T-cell (primary cell): ENCODE measurements at places on chromosomes 6 and 20.

DNA sequence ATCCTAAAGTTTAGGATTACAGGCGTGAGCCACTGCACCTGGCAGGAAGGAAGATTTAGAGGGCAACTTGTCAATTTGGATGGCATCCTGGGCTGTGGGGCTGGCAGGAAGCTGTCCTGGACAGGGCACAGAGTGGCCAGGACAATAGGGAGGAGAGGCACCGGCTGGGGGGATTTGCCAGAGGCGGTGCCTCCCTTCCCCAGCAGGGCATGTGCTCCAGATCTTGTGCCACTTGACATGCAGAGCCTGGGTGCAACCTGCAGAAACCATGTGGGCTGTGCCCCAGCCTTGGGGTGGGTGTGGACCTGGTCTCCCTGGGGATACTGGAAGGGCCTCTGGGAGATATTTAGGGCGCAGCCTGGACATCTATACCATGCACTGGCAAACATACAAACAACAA is 58.6 kb upstream of the EEF1A1 start:
- no peak overlapping the region for H3K4me3 ChIP-seq
- no peaks in the 10 kb centered on the region for H3K27me3 ChIP-seq
- no peaks in the 10 kb centered on the region for H3K36me3 ChIP-seq
- peaks cover 3% of the 10 kb centered on the region for H3K4me1 ChIP-seq
- DNase-seq: no peak
- peak overlapping the region; percentile 86 for H3K27ac ChIP-seq

DNA sequence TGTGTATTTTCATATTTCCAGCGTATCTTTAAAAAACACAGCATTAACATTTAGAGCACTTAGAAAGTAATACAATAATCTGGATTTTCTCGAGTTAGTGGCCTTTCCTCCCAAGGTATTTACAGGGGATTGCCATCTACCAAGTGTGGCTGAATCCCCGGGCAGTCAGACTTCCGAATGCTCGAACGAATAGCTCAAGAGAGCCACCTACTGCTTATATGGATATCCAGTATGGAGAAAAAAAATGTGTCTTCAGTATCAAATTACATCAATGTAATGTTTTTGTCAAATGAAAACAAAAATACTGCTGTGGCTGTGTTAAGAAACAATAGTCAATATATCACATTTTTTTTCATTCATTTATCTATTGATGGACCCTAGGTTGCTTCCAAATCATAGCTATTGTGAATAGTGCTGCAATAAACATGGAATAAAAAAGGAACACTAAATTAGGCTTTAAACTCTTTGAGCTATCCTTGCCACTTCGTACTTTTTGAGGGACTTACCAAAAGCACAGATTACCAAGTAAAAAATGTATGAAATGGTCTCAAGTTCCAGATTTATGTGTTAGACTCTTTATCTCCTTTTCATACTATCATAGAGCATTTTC is 654.5 kb upstream of the PTCHD4 start:
- no peak for DNase-seq
- H3K4me3 ChIP-seq: no peak overlapping the region
- no peaks in the 10 kb centered on the region for H3K27me3 ChIP-seq
- H3K4me1 ChIP-seq: no peaks in the 10 kb centered on the region

DNA sequence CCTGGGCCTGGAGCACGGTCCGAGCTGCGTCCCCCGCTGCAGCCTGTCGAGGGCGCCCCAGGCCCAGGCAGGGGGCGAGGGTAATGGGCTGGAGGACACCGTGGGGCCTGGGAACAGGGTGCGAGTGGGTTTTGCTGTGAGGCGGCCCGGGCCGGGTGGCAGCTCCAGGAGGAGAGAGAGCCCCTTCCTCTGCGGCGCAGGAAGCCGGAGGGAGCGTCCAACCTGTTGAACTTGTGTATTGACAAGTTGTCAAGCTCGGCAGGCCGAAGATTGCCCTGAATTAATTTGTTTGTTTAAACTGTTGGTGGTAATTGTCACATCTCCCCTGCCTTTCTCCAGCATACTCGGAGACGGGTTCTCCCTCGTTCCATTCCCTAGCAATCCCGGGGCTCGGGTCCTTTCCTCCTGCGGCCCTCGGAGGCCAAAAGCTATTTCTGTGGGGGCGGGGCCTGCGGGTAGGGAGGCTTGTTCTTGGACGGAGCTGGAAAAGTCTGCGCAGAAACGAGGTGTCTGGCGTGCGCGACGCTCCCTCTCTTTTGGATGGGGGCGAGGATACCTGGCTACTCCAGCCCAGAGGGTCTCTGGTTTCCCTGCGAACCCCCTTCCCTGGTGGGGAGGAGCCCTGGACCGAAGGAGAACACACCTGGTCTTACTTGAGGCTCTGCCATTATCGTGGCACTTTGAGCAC is 9.9 kb downstream of the NR2E1 start:
- DNase-seq: no peak
- no peak overlapping the region for H3K4me3 ChIP-seq
- H3K36me3 ChIP-seq: no peaks in the 10 kb centered on the region
- no peak overlapping the region for H3K27ac ChIP-seq
- H3K27me3 ChIP-seq: peaks cover 34% of the 10 kb centered on the region

- H3K27me3 ChIP-seq: peaks cover 13% of the 10 kb centered on the region
- no peak overlapping the region for H3K27ac ChIP-seq
- no peak overlapping the region for H3K4me3 ChIP-seq
- H3K36me3 ChIP-seq: no peaks in the 10 kb centered on the region
- no peak for DNase-seq
- no peaks in the 10 kb centered on the region for H3K4me1 ChIP-seq
These were observed 73.2 kb downstream of the VEGFA start for GRCh38 chr6:43843097-43843645.
